Activated T-helper 1 cell treated with anti-CD3 and anti-CD28 coated beads, Interleukin-12 subunit alpha, Interleukin-12 subunit beta, Interleukin-2, Interleukin-4 antibody, amounts not matched to agents 30 ng/mL and 10 ng/mL and 1 ng/mL, durations not matched to agents 14 hours and 24 hours and 36 hours (primary cell): ENCODE measurements at places on chromosomes 7 and 10. TPM values are rescaled to one million over a fixed set of nuclear protein-coding genes. Genes with fewer than 3 reads are reported as not detected.

GRCh38 chr7:67309764-67310549 is 313.3 kb downstream of the TYW1 start:
- no peak for DNase-seq

DNA sequence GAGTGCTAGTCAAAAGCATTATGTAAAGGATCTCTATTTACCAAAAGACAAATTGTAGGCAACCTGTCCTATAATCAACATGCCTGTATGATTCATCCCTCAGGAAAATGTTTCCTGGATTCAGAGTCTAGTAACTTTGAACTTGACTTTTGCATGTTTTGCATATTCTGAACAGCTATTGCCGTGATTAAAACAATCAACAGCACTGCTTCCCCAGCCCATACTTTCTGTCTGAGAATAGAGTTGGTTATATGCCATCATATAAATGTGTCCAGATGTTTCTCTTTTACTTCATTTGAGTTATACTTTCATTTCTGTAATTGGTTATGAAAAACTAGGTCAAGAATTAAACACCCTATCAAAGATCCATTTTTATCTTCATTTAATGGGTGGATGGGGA is 83.5 kb downstream of the ZMYND11 start:
- no peak for DNase-seq

- DNase-seq: no peak
These were observed 62.4 kb downstream of the GRK5 start for GRCh38 chr10:119269737-119270136.

DNA sequence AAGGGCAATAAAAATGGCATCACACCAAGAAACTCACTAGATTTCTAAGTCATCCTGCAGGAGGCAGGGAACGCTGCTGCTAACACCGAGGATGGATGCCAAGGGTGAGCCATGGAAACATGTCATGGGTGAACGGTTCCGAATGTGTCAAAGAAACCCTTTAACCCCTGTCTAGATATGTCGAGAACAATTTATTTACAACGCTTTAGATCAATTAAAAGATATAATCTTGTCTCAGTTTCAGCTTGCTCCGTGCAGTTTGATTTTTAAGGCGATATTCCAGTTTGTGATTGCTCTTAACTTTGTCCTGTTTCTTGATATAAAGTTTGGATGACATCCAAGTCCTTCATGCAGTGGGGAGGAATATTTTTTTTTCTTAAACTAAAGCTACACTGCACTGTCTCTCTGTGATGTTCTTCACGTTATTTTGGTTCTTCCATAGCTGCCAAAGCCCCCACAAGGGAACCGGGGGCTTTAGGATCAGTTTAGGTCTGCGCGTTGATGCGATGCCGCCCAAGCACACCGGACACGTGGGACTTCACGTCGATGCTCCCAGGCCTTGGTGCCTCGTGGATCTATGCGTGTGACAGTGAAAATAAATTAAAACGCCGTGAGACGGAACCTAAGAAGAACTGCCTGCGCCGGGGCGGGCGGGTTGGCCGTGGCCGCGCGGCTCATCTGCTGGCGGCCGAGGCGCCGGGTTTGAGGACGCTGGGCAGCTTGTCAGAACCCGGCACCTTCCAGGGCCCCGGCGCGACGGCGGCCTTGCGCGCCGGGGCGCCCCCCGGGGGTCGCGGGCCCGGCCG is 220.3 kb downstream of the PHTF2 start:
- no peak for DNase-seq

- DNase-seq: no peak
These were observed 29.5 kb downstream of the BAG3 start for GRCh38 chr10:119680650-119681081.

DNA sequence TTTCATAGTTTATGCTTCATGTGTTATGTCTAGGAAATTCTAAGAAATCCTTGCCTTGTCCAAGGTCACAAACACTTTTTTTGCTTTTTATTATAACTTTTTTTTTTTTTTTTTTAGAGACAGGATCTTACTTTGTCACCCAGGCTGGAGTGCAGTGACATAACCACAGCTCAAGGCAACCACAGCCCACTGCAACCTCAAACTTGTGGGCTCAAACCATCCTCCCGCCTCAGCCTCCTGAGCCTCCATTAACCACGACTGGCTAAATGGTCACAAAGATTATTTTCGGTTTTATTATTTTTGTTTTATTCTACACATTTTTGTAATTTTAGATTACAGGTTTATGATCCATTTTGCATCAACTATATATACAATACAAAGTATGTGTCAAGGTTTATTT is 7.1 kb upstream of the FAM204A start:
- DNase-seq: no peak

GRCh38 chr10:101857802-101858476 is 14.3 kb upstream of the KCNIP2 start:
- DNase-seq: no peak

DNA sequence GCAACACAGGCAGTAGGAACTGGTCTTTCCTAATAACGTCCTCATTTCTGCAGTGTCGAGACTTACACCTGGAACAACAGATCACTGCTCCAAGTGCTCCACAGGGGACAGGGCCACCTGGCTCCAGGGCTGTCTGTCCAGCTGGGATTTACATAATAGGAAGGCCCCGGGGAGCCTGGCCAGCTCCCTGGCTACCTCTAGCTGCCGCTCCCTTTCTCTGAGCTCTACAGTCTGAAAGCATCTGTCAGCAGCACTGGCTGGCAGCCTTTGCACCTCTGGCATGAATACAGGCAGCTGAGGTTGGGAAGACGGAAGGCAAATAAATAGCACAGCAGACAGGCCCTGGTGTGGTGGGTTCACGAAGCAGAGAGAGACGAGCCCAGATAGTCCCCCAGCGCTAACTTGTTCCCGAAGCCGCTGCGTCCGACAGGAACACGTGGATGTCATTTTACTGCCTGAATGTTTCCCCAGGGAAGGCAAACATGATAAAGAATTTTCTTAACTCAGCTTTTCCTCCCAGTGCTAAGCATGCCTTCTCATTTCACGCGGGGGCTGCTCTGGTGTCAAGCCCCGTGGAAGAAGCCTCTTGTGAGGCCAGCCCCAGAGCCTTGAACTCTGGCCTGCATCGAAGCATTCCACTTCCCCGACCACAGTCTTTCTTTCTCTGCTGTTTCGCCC is 105.4 kb downstream of the ITIH5 start:
- no peak for DNase-seq

DNA sequence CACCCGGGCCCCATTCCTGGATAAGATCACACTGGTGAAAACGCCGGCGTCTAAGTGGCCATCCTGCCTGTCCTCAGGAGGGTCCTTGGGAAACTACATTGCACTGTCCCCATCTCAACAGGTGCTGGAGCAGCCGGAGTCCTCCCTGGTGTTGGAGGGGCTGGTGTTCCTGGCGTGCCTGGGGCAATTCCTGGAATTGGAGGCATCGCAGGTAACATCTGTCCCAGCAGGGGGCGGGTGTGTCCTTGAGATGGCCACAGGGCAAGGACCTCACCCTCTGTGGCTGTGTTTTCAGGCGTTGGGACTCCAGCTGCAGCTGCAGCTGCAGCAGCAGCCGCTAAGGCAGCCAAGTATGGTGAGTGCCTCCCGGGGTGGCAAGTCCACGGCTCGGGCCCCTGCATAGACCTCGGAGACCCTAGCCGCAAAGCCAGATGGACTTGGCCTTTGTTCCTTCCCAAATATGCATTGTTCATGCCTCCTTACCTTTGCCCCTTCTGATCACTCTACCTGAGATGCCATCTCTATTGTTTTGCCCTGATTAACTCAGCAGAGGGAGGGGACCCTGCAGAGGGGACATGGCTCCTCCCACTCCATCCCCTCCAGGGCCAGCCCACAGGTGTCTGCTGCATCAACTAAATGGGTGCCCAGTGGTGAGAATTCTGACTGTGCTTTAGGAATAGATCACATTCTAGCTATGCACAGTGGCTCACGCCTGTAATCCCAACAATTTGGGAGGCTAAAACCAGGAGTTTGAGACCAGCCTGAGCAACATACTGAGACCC is 23.8 kb downstream of the ELN start:
- no peak for DNase-seq

GRCh38 chr7:145916776-145917175 is 199.8 kb upstream of the CNTNAP2 start:
- DNase-seq: no peak

DNA sequence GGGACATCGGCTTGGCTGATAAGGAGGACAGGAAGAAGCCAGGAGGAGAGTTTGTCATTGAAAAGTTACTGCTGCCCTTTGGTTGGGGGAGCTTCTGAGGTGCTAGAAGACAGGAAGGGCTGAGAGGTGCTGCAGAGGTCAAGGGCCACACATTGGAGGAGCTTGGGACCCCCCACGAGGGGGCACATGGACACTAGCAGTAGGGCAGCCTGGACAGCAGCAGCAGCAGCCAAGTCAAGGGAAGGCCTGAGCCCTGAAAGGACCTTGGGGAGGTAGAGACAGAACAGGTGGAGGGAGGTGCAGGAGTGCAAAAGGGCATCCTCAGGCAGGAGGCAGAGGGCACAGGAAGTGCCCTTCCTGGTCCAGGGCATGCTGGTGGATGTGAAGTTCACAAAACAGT is 439.7 kb upstream of the IGFBP3 start:
- no peak for DNase-seq

DNA sequence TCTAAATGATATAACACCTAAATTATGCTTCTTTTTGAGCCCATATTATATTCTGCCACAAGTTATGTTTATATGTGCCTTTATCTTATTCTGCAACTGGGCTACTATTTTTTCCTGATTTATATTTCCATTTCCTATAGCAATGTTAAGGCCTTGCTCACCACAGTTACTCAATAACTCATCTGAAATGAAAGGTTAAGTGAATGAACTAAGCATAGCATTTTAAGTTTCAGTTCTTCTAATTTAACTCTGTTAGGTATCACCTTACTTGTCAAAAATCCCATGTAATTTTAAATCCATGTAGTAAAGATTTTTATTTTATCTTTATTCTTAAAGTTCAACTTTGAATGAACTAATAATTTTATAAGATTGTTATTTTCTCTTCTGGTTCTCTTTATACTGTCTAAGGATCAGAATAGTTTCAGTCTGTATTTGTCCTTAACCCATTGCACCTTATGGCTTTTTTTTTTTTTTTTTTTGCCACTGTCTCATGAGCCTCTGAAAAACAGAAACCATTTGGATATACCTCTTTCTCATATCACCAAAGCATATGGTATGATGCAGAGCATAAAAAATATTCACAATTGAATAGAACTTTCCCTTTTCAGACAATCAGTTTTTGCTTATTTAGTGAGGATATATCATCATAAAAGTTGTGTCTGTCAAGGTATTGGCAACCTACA is 301.8 kb upstream of the ZWINT start:
- no peak for DNase-seq

- DNase-seq: no peak
These were observed 904.1 kb downstream of the KCNMA1 start for GRCh38 chr10:76733441-76733936.

DNA sequence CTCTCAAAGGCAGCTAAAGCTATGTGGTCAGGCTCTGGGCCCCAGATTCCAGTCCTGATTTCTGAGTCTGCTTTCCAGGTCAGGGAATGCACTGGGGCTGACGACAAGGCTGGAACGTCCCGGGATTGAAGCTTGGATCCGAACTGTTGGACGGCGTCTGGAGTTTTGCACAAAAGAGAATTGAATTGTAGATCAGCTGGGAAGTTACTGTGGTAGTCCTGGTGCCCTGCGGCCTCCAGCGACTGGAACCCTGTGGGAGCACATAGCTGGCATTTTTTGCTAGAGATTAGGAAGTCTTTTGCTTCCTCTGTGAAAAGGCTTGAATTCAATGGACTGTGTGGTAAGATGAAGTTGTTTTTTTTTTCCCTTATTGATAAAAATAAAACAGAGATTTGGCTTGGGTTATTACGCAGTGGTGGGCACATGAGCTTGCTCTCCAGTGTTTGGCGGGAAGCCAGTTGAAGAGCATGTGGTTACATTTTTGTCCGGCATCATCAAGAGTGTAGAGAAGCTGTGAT is at the start of gene HK1:
TSS of gene HK1 (plus strand) at position 51 of the 518 bp plus-strand sequence.
- DNase-seq: no peak

The PTPN20 gene
- 0.21 TPM in 1 of 2 replicates, not detected in the other for total RNA-seq

The ZNF503 gene
- total RNA-seq: 0.07 TPM in 1 of 2 replicates, not detected in the other

The RABGEF1 gene
- 26.7 and 27.8 TPM in 2 replicates for total RNA-seq

The RAMP3 gene
- total RNA-seq: not detected in 2 replicates

The IGF2BP3 gene
- 2.5 and 2.7 TPM in 2 replicates for total RNA-seq

The GRID1 gene
- not detected in 2 replicates for total RNA-seq
